ENCODE measurements at places on chromosomes 11 and 22.
A peak's percentile ranks its signal among the peaks of the same experiment; 100 is the strongest.

GRCh38 chr11:15195454-15196200, 80.9 kb downstream of the INSC start:
- no peak for DNase-seq

DNA sequence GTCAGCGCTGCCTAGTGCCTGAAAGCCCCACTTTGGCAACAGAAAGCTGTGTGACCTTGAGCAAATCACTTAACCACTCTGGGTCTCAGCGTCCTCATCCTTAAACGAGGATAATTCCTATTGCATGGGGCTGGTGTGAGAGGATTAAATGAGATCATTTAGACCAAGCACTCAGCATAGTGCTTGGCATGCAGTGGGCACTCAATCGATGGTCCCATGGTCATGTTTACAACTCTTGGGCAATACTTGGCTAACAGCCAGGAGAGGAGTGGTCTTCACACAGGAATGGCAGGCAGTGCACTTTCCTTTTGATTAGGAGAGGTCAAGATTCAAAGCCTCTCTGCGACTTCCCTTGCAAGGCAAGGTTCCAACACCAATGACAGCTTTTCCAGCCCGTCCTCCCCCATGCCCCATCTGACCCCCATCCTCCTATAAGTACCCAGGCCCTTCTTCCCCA, 14.1 kb downstream of the TNKS1BP1 start:
- DNase-seq = peak; percentile 77

DNA sequence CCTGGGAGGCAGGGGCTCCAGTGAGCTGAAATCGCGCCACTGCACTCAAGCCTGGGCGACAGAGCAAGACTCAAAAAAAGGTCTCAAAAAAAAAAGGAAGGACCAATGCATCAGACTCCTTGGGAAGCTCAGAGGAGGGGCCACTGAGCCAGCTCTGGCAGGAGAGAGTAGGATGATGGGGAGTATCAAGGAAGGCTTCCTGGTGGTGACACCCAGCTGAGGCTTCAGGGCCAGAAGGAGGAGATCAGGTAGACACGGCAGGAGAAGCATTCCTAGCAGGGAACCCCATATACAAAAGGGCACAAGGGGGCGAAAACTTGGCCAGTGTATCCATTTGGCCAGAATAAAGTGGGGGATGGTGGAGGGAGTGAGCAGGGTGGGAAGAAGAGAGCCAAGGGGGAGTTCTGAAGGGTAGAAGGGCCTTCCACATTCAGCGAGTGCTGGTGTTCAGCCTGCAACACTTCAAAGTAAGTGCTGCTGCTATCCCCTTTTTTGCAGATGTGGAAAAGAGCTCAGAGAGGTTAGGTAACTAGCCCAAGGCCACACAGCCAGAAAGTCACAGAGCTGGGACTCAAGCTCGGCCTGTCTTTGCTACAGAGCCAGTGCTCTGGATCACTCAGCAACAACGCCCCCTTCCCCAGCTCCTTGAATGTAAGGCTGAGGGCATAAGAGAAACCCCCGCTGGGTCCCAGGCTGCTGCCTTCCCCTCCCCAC, 5.3 kb upstream of the RHOD start:
- DNase-seq = no peak

- DNase-seq = peak; percentile 89
Observed at GRCh38 chr22:21942407-21943343, 10.0 kb downstream of the PPM1F start.

- DNase-seq = no peak
Observed at GRCh38 chr11:39374963-39375698, 2084.3 kb downstream of the LRRC4C start.

- DNase-seq = no peak
Observed at GRCh38 chr11:24134879-24135589, 361.8 kb upstream of the LUZP2 start.

DNA sequence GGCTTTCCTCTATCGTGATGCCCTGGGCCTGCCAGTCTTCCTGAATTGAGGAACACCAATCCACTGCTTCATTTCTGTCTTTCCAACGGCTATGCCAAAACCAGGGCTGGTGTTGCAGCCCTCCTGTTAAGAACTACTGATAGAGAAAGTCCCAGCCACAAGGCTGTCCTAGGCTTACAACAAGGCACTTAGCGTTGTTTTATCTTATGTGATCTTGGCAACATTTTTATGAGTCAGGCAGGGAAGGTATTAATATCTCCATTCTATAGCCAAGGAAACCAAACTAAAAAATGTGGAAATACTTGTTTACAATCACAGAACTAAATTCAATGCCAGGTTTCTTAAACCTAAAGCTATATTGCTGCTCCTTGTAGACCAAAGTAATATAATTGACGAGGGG, 89.9 kb upstream of the AMOTL1 start:
- DNase-seq = no peak

GRCh38 chr11:44430140-44430539, 120.2 kb upstream of the ALX4 start:
- DNase-seq = no peak

DNA sequence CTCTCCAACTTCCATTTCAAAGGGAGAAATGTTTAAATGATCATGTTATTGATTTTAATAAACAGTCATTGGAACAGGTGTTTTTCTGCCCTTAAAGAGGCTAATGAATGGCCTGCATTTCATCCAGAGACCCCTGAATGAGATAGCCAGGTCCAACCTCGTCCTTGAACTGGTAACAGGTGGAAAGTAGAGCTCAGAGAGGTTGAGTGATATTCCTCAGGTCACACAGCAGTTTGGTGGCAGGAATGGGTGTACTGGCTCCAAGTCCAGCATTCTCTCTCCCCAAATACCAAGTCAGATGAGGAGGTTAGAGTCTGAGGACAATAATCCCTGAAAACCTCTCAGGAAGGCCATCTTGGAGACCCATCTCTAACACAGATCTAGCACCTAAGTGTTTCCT, 81.7 kb upstream of the ANO1 start:
- no peak for DNase-seq

GRCh38 chr11:35488117-35488516, 37.3 kb downstream of the PAMR1 start:
- no peak for DNase-seq
